Pancreas (tissue), 10 donors: ENCODE measurements at places on chromosomes 16 and 17. TPM values are rescaled to one million over a fixed set of nuclear protein-coding genes. Genes with fewer than 3 reads are reported as not detected.

GRCh38 chr17:76199469-76199868, 40.8 kb downstream of the RNF157 start:
- DNase-seq: no peak

GRCh38 chr16:17328932-17329331, 141.8 kb downstream of the XYLT1 start:
- DNase-seq: no peak

DNA sequence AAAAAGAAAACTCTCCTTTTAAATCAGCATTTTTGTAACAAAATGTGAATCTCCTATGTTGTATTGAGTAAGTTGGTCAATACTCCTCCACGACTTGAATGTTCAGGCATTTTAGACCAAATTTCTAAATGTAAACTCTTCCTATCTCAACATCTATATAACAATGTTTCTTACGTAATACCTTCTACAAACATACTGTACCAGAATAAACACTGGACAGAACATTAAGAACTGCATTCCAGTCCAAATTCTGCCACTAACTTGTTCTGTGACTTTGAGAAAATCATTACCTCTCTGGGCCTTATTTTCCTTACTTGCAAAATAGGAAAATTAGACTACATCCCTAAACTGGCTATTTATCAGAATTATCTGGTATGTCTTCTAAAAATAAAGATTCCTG, 40.1 kb downstream of the AKAP10 start:
- no peak for DNase-seq

DNA sequence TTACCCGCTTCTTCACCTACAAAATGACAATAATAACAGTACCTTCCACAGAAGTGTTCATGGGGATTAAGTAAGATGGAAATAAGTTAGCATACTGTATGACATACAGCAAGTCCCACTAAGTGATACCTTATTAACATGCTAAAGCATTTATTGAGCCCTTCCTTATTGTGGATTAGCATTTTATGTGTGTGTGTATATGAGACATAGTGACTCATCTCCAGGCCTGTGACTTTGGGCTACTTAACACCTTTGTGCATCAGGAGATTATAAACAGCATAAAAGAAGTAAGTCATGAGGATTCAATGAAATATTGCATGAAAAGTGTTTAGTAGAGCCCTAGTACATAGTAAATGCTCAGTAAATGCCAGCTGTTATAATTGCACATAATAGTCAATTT, 52.9 kb downstream of the CA10 start:
- DNase-seq: no peak

DNA sequence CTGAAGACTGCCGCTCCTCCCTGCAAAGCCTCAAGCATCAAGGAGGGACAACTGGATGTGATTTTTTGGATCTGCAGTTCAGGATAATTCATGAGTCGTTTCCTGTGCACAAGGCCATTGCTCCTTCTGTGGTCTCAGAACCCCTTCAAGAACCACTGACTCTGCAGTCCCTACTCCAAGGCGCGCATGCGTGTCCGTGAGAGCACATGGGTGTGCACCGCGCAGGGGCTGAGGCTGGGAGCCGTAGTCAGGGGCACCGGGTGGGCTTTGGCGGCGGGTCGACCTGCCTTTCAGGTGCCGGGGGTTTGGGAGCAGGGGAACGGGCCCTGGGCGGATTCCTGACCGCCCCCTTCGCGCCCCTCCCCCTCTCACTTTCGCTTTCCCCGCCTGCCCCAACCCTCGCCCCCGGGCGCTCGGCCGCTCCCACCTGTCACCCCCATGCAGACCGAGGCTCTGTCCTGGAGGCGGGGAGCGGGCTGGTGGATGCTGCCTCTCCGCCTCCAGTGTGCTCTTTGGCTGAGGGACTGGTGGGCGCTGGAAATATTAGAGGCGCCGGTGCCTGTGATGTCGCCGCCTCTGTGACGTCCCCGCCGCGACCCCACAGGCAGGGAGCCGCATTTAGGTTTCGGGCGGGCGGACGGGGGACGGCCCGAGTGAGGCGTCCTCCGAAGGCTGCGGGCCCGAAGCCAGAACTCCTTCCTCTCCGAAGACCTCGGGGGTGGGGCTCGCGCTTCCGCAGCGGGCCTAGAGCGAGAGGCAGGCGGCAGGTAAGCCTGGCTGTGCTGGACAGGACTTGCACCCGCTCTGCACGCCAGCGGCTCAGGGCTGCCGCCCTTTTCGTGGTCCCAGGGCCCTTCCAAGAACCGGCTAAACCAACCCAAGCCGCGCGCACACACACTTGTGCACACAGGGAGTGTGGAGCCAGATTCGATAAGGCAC, at the start of gene SPATA32:
SPATA32 (minus strand) TSS at position 518 of the 939 bp plus-strand sequence; CDS start at position 440, 78 bp downstream.
- peak; percentile 69 for DNase-seq

- no peak for DNase-seq
Observed at GRCh38 chr17:27481327-27481726, 25.1 kb downstream of the KSR1 start.

GRCh38 chr16:10880594-10881452, 3.8 kb downstream of the CIITA start:
- no peak for DNase-seq

Gene CCL16
- not detected for total RNA-seq

Gene OR4D1
- not detected for total RNA-seq

- DNase-seq: no peak
Observed at GRCh38 chr16:5678371-5678770, 580.8 kb upstream of the EEF2KMT start.

Gene OTOP2
- not detected for total RNA-seq

GRCh38 chr17:27892542-27892865, 661 bp downstream of the LYRM9 start:
- DNase-seq: no peak

GRCh38 chr16:47599512-47599911, 138.4 kb downstream of the PHKB start:
- DNase-seq: no peak

DNA sequence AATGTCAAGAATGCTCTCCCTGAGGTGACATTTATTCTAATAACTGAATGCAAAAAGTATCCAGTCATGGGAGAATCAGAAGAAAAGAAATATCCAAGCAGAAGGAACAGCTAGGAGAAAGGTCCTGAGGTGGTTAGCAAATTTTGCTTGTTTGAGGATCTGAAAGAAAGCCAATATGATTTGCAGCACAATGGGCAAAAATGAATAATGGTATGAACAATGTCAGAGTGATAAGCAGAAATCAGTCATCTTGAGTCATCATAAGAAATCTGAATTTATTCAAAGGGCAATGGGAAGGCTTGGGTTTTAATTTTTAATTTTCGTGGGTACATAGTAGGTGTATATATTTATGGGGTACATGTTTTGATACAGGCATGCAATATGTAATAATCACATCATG, 68.5 kb downstream of the BRIP1 start:
- no peak for DNase-seq

DNA sequence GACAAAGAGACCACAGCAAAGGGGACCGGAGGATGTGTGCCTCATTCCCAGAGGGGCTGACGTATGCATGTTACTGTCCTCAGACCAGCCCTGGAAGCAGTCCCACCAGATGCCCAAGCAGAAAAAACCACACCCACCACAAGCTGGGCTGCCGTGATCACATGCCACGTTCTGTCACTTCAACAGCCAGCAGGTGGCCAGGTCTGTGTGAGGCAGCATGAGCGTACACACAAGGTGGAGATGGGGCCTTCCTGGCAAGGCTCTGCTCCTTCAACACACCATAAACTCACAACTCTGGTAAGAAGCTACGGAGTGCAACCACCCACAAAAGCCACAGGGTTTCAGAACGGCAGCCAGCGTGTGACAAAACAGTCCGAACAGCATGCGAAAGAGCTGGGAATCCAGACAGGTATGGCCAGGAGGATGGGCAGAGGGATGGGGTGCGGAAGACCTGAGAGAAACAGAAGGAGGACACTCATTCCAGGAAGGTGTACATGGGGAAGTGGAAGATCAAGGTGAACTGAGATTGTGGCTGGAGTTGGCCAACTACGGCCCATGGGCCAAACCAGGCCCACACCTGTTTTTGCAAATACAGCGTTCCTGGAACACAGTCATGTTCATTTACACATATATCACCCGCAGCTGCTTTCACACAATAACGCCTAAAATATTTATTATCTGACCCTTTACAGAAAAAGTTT, 27.9 kb downstream of the MBTPS1 start:
- DNase-seq: no peak

DNA sequence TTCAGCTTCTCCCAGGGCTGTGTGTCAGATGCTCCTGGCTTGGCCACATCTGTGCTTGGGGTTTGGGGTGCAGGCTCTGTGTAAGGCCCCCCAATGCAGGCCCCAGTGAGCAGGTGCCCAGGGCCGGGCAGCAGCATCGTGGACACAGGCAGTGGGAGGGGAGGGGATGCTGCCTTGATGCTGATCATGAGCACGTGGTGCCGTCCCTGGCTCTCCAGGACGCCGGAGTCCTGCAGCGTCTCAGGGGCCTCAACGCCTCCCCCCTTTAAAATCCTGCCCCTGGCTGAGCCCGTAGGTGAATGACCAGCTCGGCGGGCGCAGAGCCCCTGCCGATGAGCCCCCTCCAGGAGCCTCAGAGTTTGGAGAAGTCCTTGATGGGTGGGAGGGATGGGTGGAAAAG, 9.0 kb downstream of the METRNL start:
- DNase-seq: no peak

- DNase-seq: peak; percentile 56
Observed at GRCh38 chr17:58249270-58250133, 11.1 kb downstream of the LPO start.

Gene ABCC6
- total RNA-seq: 12.4 TPM

DNA sequence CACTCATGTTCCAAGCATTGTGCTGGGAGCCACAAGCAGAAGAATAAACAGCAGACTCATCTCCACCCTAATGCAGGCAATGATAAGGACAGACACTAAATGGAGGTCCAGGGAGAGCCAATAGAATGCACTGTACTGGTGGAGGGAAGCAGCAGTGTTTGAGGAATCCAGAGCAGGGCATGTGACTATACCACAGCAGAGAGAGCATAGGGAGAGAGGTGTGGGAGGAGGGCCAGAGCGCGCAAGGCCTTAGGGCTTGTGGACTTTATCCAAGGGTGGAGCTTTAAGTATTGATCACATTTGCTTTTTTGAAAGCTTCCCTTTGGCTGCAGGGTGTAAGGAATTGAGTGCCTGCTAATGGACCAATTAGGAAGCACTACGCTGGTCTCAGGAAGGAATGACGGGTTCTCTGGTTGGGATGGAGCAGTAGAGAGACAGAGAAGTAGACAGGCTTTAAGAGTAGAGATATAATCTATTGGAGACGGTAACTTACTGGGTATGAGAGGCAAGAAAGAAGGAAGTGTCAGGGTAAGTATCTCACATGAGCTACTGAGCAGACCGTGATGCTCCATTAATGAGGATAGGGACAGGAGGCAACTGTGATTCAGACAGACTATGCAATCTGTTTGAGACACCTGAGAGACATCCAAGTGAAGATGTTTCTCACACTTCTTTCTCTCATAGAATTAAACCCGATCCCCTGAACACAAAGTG, 82.2 kb downstream of the MYO1D start:
- peak; percentile 49 for DNase-seq

GRCh38 chr16:55421226-55421625, 57.8 kb upstream of the MMP2 start:
- DNase-seq: no peak

DNA sequence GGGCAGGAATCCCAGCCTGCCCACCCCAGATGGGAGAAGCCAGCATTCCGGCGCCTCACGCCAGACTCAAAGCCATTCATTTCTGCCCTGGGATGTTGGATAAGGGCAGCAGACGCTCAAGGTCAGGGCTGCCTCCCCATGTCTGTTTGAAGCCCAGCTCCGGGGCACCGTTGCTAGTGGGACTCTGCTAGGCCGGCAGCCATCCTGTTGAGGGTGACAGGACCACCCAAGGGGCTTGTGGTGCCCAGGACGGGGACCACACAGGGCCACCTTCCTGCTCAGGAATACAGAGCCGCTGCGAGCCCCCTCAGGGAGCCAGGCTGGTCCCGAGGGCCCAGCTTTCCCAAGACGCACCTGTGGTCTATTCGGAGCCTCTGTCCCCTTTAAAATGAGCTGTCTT, 101.7 kb upstream of the CREBBP start:
- no peak for DNase-seq

GRCh38 chr16:81366316-81366932, 51.7 kb downstream of the GAN start:
- DNase-seq: no peak

Gene STXBP4
- 12.6 TPM for total RNA-seq

- no peak for DNase-seq
Observed at GRCh38 chr16:85863384-85863774, 35.6 kb upstream of the IRF8 start.

Gene WFIKKN1
- total RNA-seq: 0.79 TPM

DNA sequence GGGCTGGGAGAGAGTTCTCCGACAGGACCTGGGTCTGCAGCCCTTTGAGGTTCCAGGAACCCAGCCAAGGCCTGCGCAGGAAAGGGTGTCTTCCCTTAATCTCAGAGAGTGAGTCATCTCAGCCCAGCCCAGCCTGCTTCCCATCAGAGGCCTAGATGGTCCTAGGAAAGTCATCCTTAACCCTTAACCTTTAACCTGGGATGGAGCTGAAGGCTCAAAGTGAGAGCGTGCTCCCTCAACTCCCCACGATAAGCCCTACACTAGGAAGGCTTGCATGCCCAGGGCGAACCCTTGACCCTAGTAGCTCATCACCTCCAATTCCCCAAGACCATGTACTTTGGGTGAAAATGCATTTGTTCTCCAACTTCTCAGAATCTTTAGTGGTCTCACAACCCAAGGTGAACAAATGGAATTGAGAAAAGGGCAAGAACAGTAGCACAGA, 4.8 kb upstream of the ATXN7L3 start:
- DNase-seq: no peak

- DNase-seq: no peak
Observed at GRCh38 chr16:24221219-24221618, 34.9 kb upstream of the CACNG3 start.

Gene C1QTNF1
- total RNA-seq: 5.3 TPM

DNA sequence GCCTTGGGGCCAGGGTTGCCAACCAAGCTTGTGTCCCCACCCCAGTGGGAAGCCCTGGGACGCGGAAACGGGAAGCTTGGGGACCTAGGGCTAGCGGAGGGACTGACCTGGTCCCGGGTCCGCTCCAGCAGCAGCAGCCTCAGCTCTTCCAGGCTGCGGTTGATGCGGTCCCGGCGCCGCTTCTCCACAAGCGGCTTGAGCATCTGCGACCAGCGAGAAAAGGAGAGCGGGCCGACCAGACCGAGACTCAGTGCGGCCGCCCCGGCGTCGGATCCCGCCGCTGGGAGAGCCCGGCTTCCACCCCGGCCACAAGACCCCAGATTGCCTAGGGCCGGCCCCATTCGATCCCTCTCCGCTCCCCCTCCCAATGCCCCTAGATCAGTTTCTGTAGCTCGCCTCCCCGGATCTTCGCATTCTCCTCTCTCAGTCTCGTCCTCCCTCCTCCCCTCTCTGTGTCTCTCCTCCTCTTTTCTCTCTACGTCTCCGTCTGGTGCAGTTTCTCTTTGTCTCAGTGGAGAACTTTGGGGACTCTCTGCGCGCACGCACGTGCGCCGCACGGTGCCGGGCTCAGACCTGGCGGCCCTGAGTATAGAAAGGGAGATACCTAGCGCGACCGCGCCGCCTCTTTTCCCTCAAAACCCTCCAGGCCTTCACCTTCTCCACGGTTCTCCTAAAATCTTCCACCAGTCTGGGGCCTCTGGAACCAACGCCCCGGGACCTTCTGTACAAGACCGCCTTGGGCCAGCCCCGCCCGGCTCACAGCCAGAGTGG, 797 bp downstream of the HES7 start:
- DNase-seq: no peak

Gene PYY
- not detected for total RNA-seq
